ENCODE measurements at places on chromosomes 4 and X.

DNA sequence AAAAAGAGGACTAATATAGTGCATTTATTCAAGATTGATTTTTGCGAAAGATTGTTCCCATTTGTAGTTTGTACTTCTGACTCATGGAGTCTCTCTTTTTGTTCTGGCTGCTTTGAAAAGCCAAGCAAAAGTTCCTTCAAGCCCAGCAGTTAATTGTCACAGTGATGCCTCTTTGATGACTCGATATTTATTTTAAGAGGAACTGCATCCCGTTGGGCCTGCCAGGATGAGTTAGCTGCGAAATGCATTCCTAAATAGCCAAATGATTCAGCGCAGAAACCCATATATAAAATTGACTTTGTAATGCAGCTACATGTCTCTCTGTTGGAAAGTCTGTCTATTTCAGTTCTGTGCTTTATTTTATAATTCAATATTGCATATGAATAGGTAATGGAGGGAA is 295.1 kb downstream of the GBA3 start:
- DNase-seq: no peak

GRCh38 chr4:176671532-176671931 is 121.2 kb downstream of the VEGFC start:
- DNase-seq: no peak

GRCh38 chrX:29012867-29013266 is 425.6 kb downstream of the IL1RAPL1 start:
- DNase-seq: no peak

DNA sequence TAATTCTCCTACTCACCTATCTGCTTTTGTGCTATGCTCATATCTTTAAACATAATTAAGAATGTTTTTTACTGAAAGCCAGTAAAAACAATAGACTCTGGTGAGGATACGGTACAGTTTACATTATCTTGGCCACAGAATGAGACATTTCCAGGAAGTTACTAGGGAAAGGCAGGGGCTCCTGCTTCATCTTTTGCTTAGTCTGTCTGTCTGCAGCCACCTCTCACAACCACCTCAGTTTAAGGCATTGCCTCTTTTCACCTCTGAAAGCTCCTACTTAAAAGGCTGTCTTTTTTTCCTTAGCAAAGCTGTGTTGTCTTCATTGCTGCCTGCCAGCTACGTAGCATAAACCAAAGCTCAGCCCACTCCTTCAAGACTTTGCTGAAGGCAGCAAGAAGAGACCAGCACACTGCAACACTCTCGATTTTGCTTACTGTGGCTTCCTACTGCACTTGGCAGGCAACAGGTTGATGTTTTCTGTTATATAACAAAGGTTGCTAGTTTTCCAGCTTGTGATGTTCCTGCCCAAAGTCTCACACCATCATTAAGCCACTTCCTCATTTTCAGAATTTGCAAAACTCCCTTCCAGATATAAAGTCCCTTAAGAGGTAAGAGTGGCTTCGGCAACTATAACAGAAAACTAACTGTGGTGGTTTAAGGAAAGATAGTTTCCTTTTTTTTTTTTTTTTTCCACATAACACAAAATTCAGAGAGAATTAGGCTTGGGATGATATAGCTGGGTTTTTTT is 432.9 kb downstream of the GRXCR1 start:
- DNase-seq: no peak

DNA sequence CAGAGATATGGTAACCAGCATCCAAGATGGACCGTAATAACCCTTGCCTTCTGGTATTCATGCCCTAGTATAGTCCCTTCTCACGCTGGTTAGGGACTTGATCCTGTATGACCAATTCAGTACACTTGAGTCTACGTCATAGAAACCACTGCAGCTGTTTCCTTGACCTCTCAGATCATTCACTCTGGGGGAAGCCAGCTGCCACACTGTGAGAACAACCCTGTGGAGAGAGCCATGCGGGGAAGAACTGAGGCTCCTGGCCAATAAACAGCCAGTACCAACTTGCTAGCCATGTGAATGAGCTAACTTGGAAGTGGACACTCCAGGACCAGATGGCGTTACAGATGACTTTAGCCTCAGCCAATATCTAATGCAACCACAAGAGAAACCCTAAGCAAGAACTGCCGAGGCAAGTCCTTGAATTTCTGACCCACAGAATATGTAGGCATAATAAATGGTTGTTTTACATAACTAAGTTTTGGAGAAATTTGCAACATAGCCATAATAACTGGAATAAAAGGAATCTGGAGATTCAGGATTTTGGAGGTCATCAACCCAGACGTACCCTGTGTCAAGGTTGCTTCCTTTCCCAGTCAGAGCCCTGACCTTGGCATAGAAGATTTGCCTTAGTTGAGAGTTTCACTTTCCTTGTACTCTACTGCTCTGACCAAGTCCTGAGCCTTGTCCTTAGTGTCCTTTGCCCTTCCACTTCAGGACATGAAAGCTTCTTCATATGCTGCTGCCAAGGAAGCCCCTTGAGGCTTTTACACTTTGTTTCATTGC is 87.3 kb upstream of the ZNF81 start:
- no peak for DNase-seq

- no peak for DNase-seq
These were observed 38.1 kb upstream of the GJB1 start for GRCh38 chrX:71184803-71185495.

GRCh38 chr4:1351854-1352566 is 5.0 kb downstream of the UVSSA start:
- peak; percentile 54 for DNase-seq

DNA sequence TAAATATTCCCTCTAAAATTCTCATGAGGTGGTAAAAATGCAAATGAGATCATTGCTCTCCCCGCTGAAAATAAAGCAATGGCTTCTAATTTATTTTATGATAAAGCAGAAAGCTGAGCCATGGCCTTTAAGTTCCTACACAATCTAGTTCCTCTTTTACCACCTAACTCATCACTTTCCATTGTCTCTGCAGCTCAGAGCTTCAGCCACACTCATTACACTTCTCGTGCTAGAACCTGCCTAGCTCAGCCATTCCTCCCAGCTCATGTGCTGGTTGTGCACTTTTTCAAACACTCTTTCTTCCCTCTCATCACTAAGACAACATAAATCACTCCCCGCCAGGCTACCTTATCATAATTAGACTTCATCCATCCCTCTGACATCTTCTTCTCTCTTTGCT is 1112.1 kb upstream of the PRKX start:
- no peak for DNase-seq

GRCh38 chrX:46341767-46342322 is 203.4 kb downstream of the ZNF674 start:
- no peak for DNase-seq

DNA sequence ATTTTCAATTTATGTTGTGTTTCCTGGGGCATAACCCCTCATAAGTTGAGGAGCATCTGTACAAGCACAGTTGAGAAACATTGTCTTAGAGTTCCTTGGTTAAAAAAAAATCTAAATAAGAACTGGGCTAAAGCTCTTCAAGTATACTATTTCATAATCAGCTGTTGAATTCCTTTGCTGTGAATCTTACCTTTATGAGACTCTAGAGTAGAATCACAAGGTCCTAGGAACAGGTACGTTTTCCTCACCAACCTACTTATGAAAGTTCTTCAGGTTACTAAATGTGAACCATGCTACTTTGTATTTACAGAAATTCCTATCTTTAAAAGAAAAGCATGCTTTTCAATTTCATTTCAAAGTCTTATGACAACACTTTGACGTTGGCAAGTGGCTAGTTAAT is 20.9 kb upstream of the SOD3 start:
- no peak for DNase-seq

DNA sequence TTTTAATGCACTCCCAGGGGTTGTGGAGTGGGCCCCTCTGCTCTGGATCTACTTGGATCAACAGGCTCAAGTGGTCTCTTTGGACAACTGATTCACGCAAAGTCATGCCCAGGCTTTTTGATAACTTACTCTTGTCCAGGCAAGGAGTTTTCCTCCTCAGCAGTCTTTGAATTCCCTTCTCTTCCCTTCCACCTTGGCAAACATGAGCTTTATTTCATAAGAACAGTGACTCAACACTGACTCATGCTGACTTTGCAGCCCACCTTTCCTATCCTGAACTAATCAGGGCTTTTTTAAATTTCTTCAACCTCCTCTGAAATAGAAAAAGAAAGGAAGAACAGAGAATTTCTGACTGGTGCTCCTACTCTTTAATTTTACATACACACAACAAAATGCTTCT is 132.1 kb upstream of the LDB2 start:
- DNase-seq: no peak

Data from Panc1 (cell line).